ENCODE measurements at places on chromosomes 2 and 18.
A peak's percentile ranks its signal among the peaks of the same experiment; 100 is the strongest.

GRCh38 chr18:3048121-3048520 lies 35.2 kb upstream of the LPIN2 start:
- no peak for DNase-seq

- DNase-seq, result no peak
Measured at GRCh38 chr2:66843847-66844246, 408.9 kb downstream of the MEIS1 start.

GRCh38 chr2:134281815-134282419 lies 28.0 kb downstream of the MGAT5 start:
- DNase-seq, result no peak

- DNase-seq, result no peak
Measured at GRCh38 chr2:173427887-173428668, 73.4 kb downstream of the CDCA7 start.

GRCh38 chr18:26548415-26549262 lies at the start of gene KCTD1:
Gene KCTD1 (minus strand): TSS chr18:26548553. CDS start chr18:26548536, 17 bp downstream.
- DNase-seq, result peak; percentile 67

- no peak for DNase-seq
Measured at GRCh38 chr2:38185012-38185491, 109.1 kb upstream of the CYP1B1 start.

DNA sequence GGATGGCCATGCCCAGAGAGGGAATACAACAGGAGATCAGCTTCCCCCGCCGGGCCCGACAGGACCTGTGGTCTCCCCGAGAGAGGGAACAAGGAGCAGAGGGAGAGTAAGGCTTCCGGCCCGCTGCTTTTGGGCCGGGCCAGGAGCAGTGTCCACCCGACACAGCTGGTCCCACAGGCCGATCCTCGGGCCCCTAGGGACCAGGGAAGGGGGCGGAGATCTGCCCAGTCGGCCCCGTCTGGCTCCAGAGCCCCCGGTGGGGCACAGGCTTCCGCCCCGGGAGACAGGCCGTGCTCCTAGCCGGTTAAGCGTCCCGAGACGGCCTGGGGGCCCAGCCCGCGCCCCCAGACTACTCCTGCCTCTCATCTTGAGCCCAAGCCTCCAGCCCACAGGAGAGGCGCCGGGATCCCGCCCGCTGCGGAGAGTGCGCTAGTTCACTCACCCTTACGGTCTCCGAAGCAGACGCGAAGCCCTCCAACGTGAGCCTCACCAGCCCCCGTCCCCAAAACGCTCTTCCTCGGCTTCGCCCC lies at the start of gene MCFD2:
TSS of gene MCFD2 (minus strand) at position 526 of the 530 bp plus-strand sequence. CDS start 6,635 bp downstream, outside the sequence.
- no peak for DNase-seq

DNA sequence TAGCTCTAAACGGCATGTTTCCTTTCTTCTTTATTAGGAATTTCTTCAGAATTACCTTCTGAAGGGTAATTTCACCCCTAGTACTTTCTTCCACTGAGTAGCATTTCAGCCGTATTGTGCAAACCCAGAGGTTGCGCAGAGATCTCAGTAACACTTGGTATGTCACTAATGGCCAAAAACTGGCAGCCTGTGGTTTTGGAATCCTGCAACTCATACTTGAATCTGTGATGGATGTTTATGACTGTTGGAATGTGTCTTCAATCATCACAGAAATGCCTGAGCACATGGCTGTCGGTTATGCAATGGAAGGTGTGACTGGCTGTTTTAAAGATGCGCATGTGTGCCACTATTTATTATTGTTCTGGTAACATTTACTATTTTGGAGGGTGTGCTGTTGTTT lies 100.0 kb downstream of the COLEC12 start:
- DNase-seq, result no peak

DNA sequence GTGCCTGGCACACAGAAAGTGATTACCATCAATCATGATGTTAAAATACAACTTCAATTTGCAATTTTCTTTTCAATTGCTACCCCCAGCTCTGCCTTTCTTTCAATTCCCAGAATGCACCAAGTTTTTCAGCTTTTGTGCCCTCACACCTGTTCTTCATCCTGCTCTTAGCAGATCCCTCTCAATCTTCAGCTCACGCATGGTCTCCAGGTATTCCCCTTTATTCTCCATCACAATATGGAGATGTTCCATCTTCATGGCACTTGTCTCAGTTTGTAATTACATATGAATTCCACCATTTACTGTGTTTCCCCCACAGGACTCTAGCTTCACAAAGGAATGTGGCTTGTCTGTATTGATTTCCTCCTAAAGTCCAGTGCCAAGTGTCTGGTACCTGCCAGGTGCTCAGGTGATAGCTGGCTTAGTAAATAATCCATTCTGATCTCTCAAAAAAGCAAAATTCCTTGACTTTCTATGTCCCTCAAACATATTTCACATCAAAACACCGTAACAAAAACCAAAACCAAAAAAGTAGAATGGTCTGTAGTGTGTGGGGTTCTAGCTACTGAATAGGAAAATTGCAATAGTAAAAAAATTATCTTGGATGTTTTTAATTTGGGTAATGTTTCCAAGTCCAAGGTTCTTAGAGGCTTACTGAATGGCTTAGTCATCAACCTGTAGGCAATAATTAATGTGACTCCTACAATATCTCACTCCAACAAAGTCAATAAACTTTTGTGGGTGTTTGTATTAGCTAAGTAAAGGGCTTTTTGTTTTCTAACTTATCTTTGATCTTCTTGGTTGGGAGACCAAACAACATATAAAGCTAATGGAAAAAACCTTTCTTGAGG lies 2.9 kb upstream of the INSIG2 start:
- DNase-seq, result no peak

DNA sequence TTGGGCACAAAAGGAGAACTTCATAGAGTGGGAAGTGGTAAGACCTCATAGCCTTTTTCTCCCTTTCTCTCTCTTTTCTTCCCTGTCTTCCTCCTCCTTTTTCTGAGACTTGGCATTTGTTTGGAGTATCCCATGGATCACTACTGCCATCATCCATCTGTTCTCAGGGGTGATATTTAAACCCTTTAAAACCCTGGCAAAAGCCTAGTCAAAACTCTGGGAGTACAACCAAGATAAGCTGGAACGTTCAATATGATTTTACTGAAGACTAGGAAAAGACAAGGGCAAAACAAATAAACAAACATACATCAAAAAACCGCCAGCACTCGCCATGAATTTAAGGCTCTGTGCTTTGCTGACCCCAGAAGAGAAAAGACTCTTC lies 253.4 kb downstream of the CLIP4 start:
- no peak for DNase-seq
